ENCODE measurements at places on chromosomes 16 and 17. TPM values are rescaled to one million over a fixed set of nuclear protein-coding genes. Genes with fewer than 3 reads are reported as not detected.

DNA sequence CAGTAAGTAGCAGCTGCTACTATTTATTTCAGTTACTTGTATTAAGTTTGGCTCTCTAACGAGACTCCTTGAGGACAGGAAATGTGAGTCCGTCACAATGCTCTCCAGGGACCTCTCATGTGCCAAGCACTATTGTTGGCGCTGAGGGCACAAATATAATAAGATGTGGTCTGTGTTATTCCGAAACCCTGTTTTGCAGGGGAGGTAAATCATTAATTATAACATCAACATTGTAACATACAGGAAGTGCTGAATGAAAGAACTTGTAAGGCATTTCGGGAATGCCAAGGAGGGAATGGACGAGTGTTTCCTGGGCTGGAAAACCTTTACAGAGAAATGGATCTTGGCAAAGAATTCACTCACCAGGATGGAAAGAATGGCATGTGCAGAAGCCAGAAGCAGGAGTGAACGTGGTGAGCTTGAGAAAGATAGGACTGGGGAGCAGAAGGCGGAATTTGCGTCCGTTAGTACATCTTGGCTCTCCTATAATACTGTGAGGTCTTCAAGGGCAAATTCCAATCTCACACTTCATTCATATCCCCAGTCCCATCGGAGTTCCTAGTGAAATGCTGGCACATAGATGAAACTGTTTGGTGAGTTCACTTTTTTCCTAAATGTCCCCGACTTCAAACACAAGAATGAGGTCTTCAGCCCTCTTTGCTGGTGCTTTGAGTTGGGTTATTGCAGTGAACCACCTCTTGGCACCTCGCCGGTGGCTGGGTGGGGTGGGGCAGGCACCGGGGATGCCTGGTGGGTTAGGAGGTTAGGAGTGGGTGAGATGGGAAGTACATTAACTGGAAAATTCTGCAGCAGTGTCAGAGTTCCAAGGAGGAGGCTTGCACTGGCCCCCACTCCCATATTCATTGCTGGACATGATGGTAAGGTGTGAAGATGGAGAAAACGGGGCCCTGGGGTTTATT, 11.5 kb downstream of the TAC4 start:
- no peak for DNase-seq

The TCAP gene
- total RNA-seq: 3.0 TPM

DNA sequence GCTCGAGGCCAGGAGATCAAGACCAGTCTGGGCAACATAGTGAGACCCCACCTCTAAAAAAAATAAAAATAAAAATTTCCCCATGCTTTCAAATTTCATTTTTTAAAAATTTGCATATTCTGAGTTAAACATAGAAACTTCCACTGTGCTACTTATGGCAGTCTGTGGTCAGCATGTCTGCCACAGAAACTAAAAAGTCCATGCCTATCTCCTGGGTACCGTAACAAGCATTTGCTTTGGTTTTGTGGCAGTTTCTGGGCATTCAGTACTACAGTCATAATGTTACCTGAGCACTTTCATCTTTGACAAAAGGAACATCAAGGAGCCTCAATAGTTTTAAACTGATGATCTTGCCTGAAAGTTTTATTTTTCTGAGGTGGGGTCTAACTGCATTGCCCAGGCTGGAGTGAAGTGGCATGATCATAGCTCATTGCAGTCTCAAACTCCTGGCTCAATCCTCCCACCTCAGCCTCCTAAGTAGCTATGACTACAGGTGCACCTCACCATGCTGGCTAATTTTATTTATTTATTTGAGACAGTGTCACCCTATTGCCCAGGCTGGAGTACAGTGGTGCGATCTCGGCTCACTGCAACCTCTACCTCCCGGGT, 13.2 kb upstream of the ITGA2B start:
- DNase-seq: no peak

- DNase-seq: peak; percentile 39
Measured at GRCh38 chr16:15704545-15704987, 54.5 kb downstream of the NDE1 start.

DNA sequence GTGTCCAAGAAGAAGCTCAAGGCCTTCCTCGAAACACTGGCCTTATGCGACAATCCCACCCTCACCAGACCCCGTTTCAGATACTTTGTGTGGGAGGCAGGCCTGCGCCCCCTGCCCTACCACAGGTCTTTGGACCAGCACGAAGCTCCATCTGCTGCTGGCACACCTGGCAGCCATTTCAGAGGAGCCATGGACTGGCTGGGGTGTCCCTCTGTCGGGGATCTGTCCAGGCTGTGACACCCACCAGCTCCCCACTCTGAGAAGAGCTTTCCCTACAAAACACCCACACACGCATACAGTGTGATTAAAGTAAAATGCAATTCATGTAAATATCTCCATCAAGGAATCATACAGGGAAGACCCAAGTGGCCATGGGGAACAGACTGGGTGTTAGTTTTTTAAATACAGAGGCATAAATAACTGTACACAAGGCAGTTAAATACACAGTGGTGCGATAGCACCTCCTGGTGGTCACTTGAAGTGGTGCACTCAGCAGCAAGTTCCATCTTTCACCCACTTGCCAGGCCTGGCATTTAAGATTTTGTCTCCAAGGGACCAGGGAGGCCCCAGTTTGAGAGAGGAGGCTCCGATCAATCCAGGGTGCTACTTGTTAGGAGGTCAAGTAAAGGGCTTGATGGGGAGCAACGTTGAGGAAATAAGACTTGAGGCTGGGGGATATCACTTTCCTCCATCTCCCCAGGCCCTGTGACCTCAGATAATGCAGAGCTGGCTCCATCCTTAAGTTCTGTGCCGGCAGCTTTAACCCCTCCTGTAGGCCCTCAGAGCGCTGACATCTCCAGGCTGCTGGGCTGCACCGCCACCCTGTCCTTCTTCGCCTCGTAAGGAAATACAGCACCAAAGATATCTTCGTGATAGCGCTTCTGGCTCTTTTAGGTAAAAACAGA, 43.6 kb downstream of the NOS2 start:
- peak; percentile 68 for DNase-seq

GRCh38 chr17:34357398-34357797, 1.1 kb downstream of the CCL13 start:
- DNase-seq: no peak

The RPRML gene
- total RNA-seq: not detected

DNA sequence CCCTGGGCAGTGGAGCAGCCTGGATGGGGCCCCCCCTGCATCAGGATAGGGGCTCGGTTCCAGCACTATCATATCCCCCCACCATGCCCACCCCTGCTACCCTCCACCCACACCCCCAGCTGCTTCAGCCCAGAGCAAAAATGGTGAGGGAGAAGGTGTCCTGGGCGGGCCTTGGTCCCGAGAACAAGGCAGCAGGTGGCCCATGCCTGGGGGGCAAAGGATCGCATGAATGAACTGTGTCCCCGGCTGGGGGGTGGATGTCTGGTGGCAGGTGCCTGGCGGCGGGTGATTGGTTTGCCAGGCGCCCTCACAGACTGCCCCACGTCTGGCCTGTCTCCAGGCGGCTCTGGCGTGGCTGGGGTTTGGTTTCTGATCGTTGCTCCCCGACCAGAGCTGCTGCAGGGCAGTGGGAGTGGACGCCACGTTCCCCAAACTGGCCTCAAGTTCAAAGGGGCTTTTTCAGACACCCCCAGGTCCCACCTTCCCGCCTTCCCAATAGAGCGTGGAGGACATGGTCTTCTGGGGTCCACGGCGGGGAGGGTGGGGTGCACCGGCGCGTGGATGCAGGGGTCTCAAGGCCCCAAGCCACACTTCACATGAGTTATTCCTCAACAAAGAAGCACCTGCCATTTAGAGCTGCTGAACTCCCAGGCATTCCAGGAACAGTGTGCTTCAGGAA, 12.6 kb downstream of the UTS2R start:
- DNase-seq: no peak

DNA sequence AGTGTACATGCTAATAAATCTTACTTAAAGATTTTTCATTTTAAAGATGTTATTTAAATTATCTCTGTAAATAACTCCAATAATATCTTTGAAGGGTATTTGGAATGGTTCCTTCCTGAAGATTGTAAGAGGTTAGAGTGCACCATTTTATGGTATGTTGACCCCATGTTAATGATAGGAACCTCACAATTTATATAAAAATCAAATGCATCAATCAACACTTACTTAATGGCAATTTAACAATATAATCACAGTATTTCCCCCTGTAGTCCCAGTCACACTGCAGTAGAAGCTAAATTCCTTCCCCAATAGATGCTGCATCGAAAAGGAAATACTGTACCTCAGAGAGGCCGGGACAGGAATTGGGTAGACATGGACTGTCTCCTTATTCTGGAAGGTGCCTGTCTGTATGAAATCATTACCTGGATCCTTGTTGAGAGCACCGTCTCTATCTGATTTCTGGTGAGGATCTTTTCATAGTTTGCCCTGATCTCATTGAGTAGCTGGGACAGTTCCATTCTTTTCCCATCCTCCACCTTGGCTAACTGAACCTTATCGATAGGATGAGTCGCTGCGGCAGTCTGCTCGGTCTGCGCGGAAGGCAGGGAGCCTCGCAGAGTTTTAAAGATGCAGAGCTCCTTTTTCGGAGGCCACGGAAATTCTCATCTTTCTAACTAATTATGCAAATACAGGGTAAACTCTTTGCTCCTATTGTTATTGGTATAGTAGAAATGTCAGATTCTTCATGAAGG, at the start of gene KRT222:
Gene KRT222, minus strand, starts transcription at position 596 of the 752 bp plus-strand sequence. Its CDS starts 78 bp downstream, at position 518.
- DNase-seq: no peak

DNA sequence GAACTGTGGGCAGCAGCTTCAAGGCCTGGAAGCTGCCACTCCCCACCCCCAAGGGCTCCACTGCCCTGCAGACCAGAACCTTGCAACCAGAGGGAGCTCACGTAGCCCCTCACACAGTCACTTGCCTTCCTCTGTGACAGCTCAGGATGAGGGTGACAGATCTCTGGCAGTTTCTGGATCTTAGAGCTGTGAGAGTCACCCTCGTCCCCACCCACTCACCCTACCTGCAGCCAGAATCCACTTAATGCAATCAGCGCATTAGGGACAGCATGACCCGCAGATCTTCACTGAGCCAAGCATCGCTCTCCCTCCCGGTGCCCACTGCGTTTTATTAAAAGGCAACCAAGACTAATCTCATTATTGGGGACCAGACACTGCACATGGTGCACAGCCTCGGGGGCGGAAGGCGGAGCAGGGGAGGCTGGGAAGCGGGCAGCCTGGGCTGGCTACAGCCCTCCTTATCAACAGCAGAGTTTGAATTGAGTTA, 3.5 kb downstream of the CYB561 start:
- DNase-seq: no peak

The SEPHS2 gene
- 29.5 TPM for total RNA-seq

DNA sequence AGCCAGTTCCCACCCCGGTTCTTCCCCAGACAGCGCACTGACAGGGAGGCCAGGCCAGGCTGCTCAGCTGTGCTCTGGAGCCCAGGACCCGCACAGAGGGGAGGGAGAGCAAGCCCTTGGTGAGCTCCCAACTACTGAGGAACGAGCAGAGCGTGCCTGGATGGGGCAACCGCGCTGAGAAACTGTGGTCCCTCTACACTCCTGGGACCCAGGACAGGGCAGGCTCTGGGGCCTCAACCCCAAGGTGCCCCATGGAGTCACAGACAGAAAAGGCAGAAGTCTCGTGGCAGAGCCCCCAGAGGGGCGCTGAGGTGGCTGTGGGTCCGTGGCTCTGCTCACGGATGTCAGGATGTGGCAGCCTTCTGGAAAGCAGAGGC, 16.3 kb downstream of the SLX4 start:
- DNase-seq: no peak

DNA sequence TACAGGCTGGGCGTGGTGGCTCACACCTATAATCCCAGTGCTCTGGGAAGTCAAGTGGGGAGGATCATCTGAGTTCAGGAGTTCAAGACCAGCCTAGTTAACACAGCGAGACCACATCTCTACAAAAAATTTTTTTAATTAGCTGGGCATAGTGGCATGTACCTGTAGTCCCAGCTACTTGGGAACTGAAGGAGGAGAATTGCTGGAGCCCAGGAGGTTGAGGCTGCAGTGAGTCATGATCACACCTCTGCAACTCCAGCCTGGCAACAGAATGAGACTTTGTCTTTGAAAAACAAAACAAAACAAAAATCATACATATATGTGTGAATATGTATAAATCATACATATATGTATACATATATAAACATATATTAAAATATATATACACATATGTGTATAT, 54.1 kb upstream of the MARCHF10 start:
- no peak for DNase-seq

GRCh38 chr17:46962374-46962790, 16.7 kb downstream of the RPRML start:
- no peak for DNase-seq

DNA sequence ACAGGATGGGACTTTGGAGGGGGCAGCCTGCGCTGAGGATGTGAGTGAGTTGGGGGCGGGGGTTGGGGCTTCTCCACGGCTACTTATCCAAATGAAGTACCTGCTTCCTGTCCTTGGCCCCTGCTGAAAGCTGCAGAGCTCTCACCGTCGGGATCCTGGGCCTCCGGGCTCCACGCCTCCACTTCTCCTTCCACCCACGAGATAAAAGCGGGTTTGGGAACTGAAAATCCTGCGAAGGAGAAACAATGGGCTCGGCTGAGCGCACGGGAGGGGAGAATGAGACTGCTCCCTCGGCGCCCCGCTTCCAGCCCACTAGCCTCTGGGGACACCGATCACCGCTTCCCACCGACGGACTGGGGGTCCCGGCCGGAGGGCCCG, 486 bp downstream of the ZNF785 start:
- no peak for DNase-seq

DNA sequence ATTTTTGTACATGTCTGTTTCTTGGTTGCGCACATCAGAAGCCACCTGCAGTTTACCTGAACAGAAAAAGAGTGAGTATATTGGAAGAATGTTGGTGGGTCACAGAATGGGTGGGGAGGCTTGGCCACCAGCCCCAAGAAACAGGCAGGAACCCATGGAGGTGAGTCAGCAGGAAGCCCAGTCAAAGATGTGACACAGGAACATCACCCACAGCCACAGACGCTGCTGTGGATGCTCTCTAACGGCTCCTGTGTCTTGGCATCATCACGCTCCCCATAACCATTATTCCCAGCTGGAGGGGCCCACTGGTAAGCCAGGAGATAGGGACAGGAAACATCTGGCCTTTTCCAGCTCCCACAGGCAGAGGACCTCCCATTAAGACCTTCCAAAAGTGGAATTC, 94.0 kb upstream of the WSB1 start:
- no peak for DNase-seq

The OTOP3 gene
- total RNA-seq: not detected

- DNase-seq: no peak
Measured at GRCh38 chr16:27312580-27313421, 973 bp upstream of the IL4R start.

GRCh38 chr16:2061023-2061422, 13.2 kb downstream of the TSC2 start:
- no peak for DNase-seq
